Endothelial cell of umbilical vein (primary cell): ENCODE measurements at places on chromosomes 1 and 21. TPM values are rescaled to one million over a fixed set of nuclear protein-coding genes. Genes with fewer than 3 reads are reported as not detected.

VTCN1 gene
- not detected in 2 replicates for total RNA-seq

RIPPLY3 gene
- not detected in 2 replicates for total RNA-seq

KRTAP10-6 gene
- not detected in 2 replicates for total RNA-seq

C1QA gene
- not detected in 2 replicates for total RNA-seq

PIGR gene
- not detected in 2 replicates for total RNA-seq

TBX19 gene
- total RNA-seq: 1.6 and 2.3 TPM in 2 replicates

NDUFS5 gene
- total RNA-seq: 325 and 327 TPM in 2 replicates

CELA2A gene
- total RNA-seq: not detected in 2 replicates

FOXE3 gene
- total RNA-seq: not detected in 2 replicates

DEPDC1 gene
- total RNA-seq: 26.0 and 30.4 TPM in 2 replicates

VANGL2 gene
- total RNA-seq: not detected in 2 replicates

IL6R gene
- total RNA-seq: 3.3 and 4.8 TPM in 2 replicates

THEM4 gene
- 22.1 and 24.9 TPM in 2 replicates for total RNA-seq

ZFP69 gene
- 2.4 and 3.2 TPM in 2 replicates for total RNA-seq

CLCA1 gene
- not detected in 2 replicates for total RNA-seq

ABCG1 gene
- 19.6 and 21.2 TPM in 2 replicates for total RNA-seq

CFAP107 gene
- total RNA-seq: not detected in 2 replicates

TNFRSF1B gene
- 65.9 and 66.0 TPM in 2 replicates for total RNA-seq
